Activated CD8-positive, alpha-beta T cell treated with anti-CD3 and anti-CD28 coated beads for 36 hours (primary cell): ENCODE measurements at places on chromosomes 2 and 18. TPM values are rescaled to one million over a fixed set of nuclear protein-coding genes. Genes with fewer than 3 reads are reported as not detected.

- DNase-seq = no peak
Measured at GRCh38 chr18:11005528-11005927, 143.8 kb downstream of the PIEZO2 start.

- DNase-seq = no peak
Measured at GRCh38 chr18:51066273-51066672, 36.3 kb downstream of the SMAD4 start.

- DNase-seq = no peak
Measured at GRCh38 chr18:31301201-31301655, 16.7 kb upstream of the DSG1 start.

GRCh38 chr18:23235860-23236259, 100.6 kb downstream of the CABLES1 start:
- no peak for DNase-seq

- no peak for DNase-seq
Measured at GRCh38 chr2:39266139-39266805, 22.5 kb upstream of the CDKL4 start.

DNA sequence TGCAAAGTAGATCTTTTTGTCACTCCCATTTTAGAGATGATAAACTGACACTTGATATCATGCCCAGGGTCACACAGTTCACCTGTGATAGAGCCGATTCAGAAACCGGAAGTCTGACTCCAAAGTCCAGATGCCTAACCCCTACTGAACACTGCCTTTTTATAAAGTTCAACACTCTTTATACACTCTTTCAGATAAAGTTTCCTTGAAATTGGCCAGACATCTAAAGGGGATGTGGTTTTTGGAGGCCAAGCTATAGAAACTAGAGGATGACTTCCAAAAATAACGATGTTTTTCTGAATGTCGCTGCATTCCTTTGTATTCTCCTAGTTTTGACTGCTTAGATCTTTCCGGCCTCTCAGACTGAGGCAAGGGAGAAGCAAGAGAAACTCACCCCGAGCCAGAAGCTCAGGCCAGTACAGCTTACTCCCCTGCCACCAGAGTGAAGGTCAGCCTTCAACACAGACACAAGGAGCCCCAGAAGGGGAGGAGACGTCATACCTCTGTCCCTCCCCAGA, 61.8 kb downstream of the NRP2 start:
- DNase-seq = no peak

GRCh38 chr2:18520451-18521425, 39.7 kb downstream of the RDH14 start:
- peak; percentile 87 for DNase-seq

GRCh38 chr2:226423498-226423960, 376.1 kb downstream of the IRS1 start:
- peak; percentile 63 for DNase-seq

GRCh38 chr2:193980599-193980998, 1676.4 kb upstream of the SLC39A10 start:
- DNase-seq = no peak

GRCh38 chr2:36357847-36358659, 2.5 kb downstream of the CRIM1 start:
- DNase-seq = no peak

DNA sequence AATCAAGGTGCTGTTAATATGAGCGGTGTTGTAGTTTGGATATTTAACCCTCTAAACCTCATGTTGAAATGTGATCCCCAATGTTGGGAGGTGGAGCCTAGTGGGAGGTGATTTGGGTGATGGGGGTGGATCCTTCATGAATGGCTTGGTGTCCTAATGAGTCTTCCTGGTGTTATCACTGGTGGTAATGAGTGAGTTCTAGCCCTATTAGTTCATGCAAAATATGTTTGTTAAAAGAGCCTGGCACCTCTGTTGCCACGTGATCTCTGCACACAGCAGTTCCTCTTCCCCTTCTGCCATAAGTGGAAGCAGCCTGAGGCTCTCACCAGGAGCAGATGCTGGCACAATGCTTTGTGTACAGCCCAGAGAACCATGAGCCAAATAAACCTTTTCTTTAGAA, 158.4 kb downstream of the FMNL2 start:
- no peak for DNase-seq

GRCh38 chr2:207126724-207127308, 38.9 kb downstream of the KLF7 start:
- no peak for DNase-seq

- DNase-seq = peak; percentile 38
Measured at GRCh38 chr2:95004711-95005110, 20.8 kb upstream of the MAL start.

DNA sequence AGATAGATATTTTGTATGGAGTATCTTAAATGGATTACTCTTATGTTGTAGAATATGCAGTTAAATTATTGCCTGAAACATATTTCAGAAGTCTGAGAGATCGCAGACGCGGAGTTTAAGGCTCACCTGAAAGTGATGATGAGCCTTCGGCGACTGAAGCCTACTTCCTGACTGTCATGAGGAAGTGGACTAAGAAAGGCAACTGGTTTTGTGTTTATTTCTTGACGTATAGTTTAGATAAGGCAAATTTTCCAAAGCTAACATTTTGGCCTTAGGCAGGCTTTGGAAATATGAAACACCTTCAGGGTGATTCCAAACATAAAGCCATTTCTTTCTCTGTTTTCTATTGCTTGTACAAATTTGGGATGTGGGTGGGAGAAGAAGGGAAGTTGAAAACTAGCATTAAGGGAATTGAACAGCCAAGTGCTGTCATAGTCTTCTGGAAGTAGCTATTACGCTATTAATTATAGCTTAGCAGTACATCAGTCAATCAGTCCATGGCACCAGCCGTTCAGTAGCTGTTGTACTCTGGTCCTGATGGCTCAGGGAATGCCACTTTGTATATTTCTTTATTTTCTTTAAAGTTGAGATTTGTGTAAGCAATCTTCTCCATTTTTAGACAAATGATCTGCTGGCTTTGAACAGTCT, 1.5 kb downstream of the GRHL1 start:
- no peak for DNase-seq

- DNase-seq = peak; percentile 34
Measured at GRCh38 chr2:124025171-124025580, at the start of gene CNTNAP5. CNTNAP5 (plus strand) TSS chr2:124025287; CDS start chr2:124025651, 364 bp downstream.

GRCh38 chr2:236103981-236104380, 64.2 kb downstream of the GBX2 start:
- DNase-seq = no peak

DNA sequence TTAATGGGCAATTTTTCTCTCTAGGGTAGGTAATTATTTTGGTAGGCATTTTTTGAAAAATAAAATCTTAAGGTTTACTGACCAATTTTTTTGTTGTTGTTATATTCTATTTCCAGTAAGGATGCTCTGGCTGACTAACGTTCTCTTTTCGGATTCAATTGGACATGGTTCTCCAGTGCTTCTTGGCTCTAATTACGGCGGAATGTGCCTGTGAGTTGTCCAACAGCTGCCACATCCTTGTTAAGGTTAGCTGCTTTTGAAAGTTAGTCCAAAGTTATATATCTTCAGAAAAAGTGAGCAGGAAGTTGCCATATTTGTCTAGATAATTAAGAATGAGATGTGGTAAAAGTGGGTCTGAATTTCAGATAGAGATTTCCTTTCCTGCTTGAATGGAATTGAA, 45.8 kb upstream of the SMIM21 start:
- DNase-seq = no peak

DNA sequence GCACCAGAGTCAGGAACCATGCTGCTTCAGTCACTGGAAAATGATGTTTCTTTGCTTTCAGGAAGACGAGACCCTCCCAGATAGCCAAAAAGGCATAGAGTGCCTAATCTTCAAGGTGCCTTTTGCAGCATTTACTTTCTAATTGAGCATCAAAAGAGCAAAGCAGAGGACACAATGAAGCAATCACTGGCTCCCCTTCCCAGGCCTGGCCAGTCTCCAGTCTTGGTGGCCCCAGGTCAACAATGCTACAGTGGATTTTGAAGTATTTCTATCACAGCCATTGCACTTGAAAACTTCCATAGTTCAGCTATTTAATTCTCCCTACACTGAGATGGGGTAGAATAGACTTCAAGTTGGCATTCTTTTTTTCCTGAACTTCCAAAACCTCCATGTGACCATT, 15.4 kb downstream of the ZBTB7C start:
- DNase-seq = no peak

GRCh38 chr2:14903709-14904374, 271.3 kb downstream of the LRATD1 start:
- DNase-seq = peak; percentile 79

GRCh38 chr2:43879261-43879660, 40.5 kb downstream of the ABCG8 start:
- no peak for DNase-seq

GRCh38 chr2:37500031-37500430, 155.6 kb downstream of the QPCT start:
- peak; percentile 9 for DNase-seq

DNA sequence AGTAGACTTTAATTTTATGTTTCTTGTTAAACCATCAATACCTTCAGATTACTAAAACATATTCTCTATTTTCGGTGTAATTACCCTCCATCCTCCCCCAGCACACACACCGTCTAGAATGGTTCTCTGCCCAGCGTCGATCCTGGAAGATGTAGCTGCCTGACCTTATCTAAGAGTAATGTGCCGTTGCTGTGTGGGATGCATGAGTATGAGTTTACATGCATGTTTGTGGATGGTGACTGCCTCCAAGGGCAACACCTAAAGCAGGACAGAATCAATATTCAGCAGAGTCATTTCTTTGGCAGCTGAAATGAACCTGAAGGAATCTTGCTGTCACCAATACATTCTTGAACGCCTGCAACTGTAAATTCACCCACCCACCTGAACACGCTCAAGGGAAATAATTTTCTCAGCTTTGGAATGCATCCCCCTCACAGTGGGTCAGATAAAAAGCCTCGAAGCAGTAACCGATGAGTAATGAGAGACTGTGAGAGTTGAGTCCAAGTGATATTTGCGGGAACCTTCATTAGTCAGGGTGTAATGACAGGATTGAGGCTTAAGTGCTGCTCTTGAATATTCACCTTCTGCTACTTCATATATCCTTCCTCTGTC, 155.8 kb upstream of the RND3 start:
- DNase-seq = no peak

DNA sequence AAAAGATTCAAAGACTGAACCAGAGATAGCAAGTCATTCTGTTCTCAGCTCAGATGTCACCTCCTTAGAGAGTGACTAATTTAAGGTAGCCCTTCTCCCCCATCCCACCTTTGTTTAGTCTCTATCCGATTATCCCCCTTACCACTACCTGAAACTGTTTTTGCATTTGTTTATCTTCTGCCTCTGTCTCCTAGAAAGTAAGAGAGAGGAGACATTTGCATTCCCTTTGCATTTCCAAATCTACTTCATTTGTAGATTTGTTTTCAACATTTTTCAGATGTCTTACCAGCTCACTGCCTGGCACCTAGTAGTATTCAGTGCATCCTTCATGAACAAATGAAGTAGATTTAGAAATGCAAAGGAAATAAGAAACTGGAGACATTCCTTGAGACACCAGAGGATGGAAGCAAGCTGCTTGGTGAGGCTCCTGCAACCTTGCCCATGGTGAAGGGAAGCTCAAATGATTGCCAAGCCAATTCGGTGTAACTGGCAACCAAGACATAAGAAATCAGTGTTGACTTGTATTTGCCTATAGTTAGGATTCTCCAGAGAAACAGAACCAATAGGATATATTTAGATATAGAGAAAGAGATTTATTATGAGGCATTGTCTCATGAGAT, 385.7 kb downstream of the STK39 start:
- no peak for DNase-seq

- no peak for DNase-seq
Measured at GRCh38 chr18:12507007-12507406, 99.3 kb downstream of the PRELID3A start.

DNA sequence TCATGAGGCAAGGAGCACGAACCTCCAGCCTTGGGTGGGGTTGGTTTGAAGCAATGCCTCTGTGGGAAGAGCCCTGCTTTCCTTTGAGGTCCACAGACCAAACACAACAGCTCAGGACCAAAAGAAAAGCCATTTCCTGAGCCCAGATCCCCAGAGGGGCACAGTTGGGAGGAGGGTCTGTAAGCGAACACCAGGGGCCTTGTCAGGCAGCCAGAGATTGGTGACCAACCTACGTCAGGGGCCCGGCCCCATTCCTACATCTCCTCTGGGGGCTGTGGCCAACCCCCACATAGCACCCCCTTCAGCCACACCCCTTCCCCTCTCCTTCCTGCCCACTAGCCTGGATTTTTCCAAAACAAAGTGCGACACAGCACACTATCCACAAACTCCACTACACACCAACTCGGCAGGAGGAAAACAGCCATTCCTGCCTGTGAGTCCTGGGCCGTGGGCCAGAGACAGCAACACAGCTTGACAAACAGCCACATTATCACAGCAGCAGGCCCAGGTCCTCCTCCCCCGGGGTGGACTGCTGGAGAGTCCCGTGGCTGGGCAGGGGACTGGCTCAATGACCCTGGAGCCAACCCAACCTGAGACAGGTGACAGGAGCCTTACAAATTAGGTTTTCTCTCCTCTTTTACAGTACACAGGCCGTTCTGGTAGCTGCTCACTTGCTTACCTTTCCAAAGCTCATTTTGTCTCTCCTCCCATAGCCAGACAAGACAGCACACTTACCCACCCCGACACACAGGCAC, 98.8 kb downstream of the TNS1 start:
- no peak for DNase-seq

Gene AOX1
- 0.54 TPM for total RNA-seq

Gene RSAD2
- total RNA-seq = 2.8 TPM

Gene GNAL
- 0.11 TPM for total RNA-seq

Gene B4GALT6
- 2.4 TPM for total RNA-seq

Gene UGT1A5
- total RNA-seq = not detected

Gene ANKRD23
- 5.3 TPM for total RNA-seq

Gene M1AP
- not detected for total RNA-seq

Gene FOXD4L1
- total RNA-seq = 0.23 TPM

Gene COL5A2
- 2.3 TPM for total RNA-seq

Gene EVX2
- total RNA-seq = not detected

Gene KLHL30
- not detected for total RNA-seq

Gene PPIG
- 62.0 TPM for total RNA-seq

Gene LOXHD1
- total RNA-seq = 0.45 TPM

Gene DOK6
- not detected for total RNA-seq

Gene VWA3B
- not detected for total RNA-seq

Gene TSPYL6
- not detected for total RNA-seq

Gene TNFAIP6
- not detected for total RNA-seq

Gene PLGLB2
- total RNA-seq = 0.32 TPM
